ENCODE measurements at places on chromosomes 7 and 10.
A peak's percentile ranks its signal among the peaks of the same experiment; 100 is the strongest.

DNA sequence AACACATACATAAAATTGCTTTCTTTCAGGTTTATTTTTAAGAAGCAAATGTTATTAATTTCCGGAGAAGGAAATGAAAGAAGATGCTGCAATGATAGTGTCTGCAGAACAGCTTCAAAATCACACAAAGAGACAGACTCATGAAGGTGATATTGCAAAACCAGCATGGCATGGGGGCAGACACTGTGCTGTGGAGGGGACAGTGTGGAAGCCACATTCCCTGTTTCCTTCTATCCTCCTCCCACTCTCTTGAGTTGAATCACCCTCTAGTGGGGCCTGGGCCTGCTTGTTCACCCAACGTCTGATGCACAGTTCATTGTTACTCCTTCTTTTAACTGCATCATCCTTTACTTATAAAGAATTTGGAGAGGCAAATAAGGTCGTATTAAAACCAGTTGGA, 104.0 kb upstream of the INSIG1 start:
- DNase-seq: no peak

GRCh38 chr10:114271779-114272167, 32.7 kb downstream of the VWA2 start:
- DNase-seq: no peak

- DNase-seq: no peak
These were observed 307.2 kb downstream of the SNX13 start for GRCh38 chr7:17633067-17633466.

GRCh38 chr7:105776986-105777910, 99.2 kb downstream of the ATXN7L1 start:
- no peak for DNase-seq

- no peak for DNase-seq
These were observed 639.0 kb downstream of the REEP3 start for GRCh38 chr10:64159910-64160872.

DNA sequence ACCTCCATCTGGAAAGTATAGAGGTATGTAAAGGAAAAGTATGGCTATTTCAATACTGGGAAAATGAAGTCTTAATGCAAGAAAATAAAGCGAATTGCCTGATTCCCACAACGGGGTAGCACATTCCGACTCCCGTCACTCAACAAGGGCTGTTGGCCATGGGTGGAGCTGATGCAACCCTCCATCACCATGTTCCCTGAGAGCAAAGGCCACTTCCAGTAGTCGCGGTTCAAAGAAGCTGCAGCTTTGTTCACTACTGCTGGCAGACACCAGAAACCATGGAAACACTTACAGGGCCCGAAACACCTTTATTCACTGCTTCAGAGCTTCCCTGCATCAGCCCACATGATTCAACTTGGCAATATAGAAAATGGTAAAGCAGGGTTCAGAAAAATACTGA, 44.0 kb downstream of the TMEM26 start:
- no peak for DNase-seq

GRCh38 chr10:60820093-60820754, 41.9 kb downstream of the CDK1 start:
- no peak for DNase-seq

GRCh38 chr7:517774-518629, 1.6 kb downstream of the PDGFA start:
- no peak for DNase-seq

GRCh38 chr7:77825131-77825530, 26.6 kb downstream of the PHTF2 start:
- no peak for DNase-seq

GRCh38 chr10:128863411-128863810, 603.6 kb upstream of the MGMT start:
- DNase-seq: no peak

DNA sequence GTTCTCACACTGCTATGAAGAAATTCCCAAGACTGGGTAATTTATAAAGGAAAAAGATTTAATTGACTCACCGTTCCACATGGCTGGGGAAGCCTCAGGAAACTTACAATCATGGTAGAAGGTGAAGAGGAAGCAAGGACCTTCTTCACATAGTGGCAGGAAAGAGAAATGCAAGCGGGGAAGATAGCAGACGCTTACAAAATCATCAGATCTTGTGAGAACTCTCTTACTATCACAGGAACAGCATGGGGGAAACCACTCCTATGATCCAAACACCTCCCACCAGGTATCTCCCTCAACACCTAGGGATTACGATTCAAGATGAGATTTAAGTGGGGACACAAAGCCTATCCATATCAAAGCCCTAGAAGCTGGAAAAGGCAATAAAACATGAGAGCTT, 130.8 kb downstream of the MDFIC start:
- no peak for DNase-seq

DNA sequence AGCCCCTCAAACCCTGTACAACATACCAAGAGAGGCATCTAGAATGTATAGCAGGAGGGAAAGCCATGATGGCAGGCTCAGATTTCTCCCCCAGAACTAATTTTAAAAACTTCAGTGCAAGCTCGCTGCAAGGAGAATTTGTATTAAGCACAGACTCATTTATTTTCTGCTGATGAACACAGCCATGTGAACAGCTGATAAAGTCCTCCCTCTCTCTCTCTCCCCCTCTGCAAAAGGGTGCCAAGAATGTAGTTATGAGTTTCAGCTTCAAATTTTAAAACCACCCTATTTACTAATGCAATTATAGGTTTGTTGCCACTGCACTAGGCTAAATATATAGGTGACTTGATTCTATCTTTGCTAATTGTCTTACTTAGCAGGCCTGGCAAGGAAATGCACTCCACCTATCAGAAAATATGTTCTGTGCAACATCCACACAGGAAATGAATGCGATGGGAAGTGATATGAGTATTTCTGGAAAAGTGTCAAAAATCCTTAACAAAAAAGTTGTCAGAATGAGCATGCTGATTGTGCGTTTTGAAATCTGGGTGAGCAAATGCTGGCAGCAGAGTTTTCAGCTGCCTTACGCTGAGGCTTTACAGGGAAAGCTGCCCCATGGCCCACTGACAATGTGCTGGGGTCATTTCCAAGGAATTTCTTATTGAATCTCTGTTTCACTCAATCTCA, 43.4 kb upstream of the GHITM start:
- DNase-seq: no peak

GRCh38 chr10:62000037-62000603, 98.6 kb downstream of the ARID5B start:
- DNase-seq: peak; percentile 27

- no peak for DNase-seq
These were observed 36.7 kb upstream of the BTBD16 start for GRCh38 chr10:122234416-122234815.

DNA sequence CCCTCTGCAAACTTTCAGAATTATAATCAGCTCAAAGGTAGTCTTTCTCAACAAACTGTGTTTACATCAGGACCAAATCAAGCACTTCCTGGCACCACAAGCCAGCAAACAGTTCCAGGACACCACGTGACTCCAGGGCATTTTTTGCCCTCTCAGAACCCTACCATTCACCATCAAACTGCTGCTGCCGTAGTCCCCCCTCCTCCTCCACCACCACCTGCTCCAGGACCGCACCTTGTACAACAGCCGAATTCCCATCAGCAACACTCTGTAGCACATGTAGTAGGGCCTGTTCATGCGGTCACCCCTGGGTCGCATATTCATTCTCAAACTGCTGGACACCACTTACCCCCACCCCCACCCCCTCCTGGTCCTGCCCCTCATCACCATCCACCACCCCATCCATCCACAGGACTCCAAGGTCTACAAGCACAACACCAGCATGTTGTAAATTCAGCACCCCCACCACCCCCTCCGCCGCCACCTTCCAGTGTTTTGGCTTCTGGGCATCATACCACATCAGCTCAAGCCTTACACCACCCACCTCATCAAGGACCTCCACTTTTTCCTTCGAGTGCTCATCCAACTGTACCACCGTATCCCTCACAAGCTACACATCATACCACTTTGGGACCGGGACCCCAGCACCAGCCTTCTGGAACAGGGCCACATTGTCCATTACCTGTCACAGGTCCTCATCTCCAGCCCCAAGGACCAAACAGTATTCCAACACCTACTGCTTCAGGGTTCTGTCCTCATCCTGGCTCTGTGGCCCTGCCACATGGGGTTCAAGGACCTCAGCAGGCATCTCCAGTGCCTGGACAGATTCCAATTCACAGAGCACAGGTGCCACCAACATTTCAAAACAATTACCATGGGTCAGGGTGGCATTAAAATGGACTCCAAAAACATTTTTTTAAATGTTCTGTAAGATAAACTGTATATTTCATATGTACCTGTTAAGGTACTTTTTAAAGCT, 98.7 kb downstream of the KMT2E start:
- no peak for DNase-seq

DNA sequence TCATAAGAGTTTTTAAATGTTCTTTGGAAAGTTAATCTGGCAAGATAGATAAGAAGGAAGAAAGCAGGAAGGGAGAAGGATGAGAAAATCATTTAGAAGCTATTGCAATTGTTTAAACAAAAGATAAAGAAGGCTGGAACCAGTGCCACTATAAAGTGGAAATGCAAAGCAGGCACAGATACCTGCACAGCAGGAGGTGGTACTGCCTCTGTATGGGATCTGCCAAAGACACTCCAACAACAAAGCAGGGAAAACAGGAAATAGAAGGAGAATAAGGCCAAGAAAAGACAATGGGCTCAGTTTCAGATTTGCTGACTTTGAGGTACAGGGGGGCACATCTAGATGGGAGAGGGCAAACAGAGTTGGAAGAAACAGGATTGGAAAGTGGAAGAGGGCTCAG, 138.6 kb downstream of the PPP1R17 start:
- no peak for DNase-seq

- no peak for DNase-seq
These were observed 195.4 kb downstream of the MACC1 start for GRCh38 chr7:20021831-20022230.

DNA sequence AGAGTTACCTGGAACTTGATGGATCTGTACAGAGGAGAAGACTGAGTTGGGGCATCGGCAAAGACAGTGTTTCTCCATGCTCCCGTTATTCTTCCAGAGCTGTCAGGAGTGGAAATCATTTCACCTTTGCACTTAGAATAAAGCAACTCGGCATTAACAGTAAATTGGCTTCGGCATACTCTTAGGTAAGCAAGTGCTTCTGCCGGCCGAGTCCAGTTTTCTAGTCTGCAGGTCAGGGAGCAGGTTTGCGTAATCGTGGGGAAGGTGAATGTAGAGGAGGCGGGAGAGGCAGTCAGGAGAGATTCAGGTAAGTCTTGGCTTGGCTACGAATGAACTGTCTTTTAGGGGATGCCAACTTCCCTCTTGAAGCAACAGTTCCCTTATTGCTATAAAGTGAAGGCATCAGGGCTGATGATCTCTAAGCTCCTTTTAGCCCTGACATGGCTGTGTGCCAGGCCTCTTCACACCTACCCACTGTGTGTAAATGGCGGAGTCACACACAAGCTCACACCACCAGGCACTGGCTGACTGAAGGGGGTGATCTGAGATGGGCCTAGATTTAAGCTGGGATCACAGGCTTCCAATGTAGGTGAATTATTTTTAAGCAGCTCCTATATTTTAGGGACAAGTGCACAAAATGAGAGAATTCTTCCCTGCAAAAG, 127.1 kb downstream of the GATA3 start:
- no peak for DNase-seq

Data from GM19239 (cell line).